Renal pelvis (tissue), 12 donors: ENCODE measurements at places on chromosomes 1 and 21. TPM values are rescaled to one million over a fixed set of nuclear protein-coding genes. Genes with fewer than 3 reads are reported as not detected.

Gene FAM72C
- 2.7 TPM for polyA plus RNA-seq

Gene FAM229A
- 13.2 TPM for polyA plus RNA-seq

Gene GJB3
- 0.26 TPM for polyA plus RNA-seq

Gene FCRL2
- polyA plus RNA-seq, result not detected

Gene FAM43B
- 1.0 TPM for polyA plus RNA-seq

Gene CYP4B1
- polyA plus RNA-seq, result 3.9 TPM

Gene FAM78B
- 2.7 TPM for polyA plus RNA-seq

Gene PCSK9
- polyA plus RNA-seq, result 1.7 TPM

Gene DNALI1
- 73.1 TPM for polyA plus RNA-seq

Gene ERVH48-1
- polyA plus RNA-seq, result 2.4 TPM

Gene BLACAT1
- 3.7 TPM for polyA plus RNA-seq

Gene AQP10
- polyA plus RNA-seq, result 0.21 TPM

Gene ACTL8
- not detected for polyA plus RNA-seq

Gene GPR37L1
- 0.13 TPM for polyA plus RNA-seq

Gene SHE
- 11.0 TPM for polyA plus RNA-seq

Gene CYP4A22
- 6.3 TPM for polyA plus RNA-seq

Gene OVAAL
- polyA plus RNA-seq, result not detected

Gene SDE2
- 20.9 TPM for polyA plus RNA-seq

Gene CSF3R
- 5.4 TPM for polyA plus RNA-seq

Gene FAM72B
- polyA plus RNA-seq, result 4.6 TPM
